Left colon (tissue), 2 donors: ENCODE measurements at places on chromosomes 2 and 18.

DNA sequence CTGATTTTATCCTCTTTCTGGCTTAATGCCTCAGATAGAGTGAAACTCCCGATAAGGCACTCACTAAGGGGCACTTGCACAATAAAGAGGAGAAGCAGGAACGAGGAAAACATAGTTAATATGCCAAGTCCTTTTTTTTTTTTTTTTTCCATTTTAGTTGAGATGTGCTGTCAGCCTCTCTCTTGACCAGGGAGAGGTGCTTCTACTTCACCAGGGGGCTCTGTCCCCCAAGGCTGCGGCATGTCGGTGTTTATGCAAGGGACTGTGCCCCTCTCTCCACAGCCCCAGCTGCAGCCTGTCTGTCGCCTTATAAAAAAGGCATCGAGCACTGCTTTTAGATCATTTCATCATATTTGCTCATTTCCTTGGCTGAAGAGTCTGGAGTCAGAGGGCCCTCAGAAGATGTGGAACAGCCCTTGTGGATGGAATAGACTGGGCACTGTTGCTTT lies 178.1 kb downstream of the SLC8A1 start:
- DNase-seq: no peak

DNA sequence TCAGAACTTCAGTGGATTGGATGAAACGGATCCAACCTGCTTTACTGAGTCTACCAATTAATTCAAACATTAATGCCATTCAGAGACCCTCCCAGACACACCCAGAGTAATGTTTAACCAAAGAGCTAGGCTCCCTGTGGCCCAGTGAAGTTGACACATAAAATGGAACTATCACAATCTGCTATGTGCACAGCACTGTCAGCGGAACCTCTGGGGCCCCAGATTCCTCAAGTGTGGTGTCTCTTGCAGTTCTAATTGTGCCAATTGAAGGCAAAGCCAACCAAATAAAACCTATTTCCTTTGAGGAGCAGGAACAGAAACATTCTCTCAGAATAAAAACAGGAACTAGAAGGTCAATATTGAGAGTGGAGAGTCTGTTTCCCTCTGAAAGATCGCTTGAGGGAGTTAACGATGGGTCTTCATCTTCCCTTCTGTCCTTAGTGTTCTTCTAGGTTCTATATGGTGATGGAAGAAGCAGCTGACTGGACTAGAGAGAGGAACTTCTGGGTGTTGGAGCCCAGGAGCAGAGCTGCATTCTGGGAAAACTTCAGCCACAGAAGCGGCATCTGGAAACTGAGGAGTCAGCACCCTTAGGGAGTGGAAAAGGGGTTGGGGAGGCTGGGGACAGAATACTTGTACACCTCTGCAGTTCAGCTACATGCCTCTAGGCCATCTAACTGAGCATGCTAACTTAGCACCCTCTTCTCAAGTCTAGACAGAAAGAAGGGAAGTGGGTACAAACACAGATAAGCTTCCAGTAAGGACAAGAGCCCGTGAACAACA lies 174.4 kb upstream of the FBXO11 start:
- DNase-seq: no peak

DNA sequence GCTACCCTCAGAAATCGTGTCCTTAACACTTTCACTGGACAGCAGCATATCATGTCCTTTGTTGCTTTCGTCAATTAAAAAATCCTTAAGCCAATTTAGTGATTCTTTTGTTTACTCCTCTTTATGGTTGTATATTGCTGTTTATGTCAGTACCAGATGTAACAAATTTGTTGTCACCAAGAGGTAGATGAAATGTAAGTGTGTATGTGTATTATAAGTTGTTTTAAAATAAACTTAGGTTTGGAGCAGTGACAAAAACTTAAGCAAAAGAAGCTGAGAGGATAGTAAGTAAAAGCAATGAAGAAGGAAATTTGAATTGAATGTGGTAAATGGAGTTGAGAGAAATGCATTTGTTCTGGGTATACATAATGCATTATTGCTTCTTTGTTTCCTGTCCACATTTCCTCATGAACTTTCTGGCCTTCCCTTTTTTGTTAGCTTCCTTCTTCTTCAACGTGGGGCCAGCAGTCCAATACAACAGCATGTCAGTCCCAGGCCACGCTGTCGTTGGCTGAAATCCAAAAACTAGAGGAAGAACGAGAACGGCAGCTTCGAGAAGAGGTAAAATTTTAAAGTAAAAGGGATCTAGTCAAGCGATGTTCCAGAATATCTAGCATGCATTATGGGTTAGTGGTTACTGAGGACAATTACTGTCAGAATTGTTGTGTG lies 30.5 kb upstream of the SNORC start:
- peak; percentile 67 for DNase-seq

DNA sequence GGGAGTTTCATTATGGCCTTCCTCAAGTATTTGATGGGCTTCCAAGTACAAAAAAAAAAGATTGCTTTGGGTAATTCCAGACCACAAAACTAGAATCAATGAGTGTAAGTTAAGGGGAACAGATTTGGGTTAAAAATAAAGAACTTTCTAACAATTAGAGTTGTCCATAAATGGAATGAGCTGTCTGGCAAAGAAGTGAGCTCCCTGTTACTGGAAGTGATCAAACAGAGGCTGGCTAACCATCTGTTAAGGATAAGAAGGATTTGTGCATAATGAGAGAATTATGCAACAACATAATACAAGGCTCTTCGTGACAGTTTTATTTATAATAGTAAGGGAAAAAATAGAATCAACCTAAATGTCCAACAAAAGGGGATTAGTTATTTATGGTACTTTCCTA lies 44.6 kb upstream of the ACVR1 start:
- DNase-seq: no peak

GRCh38 chr2:64820901-64821300 lies 167.2 kb upstream of the SERTAD2 start:
- no peak for DNase-seq

DNA sequence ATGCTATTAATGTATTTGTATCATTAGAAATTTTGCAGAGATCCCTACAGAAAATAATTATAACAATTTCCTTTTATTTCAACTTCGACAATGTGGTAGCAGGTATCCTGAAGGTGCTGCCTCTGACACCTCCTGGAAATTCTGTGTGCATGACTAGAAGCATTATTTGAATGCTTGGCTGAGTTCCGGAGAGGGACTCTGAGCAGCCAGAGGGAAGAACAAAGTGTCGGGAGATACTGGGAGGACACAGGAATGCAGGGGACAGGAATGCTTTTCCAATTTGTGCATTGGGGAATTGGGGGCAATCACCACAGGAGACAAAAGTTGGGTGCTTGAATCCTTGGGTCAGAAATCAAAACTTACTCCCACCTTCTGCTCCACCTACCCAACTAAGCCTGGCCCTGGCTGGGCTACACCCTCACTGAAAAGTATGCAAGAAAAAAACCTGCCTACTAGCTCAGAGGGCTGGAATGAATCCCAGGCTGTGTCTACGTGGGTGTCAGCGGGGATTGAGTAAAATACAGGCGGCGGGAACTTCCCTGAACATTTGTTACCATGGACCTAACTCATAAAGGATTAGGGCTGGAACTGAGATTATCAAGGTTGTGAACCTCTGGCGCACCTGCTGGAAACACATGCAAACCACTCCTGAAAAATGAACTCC lies 299.3 kb downstream of the SOX11 start:
- no peak for DNase-seq

- DNase-seq: no peak
These were observed 154.9 kb downstream of the PTGR3 start for GRCh38 chr18:75054046-75054445.

- DNase-seq: no peak
These were observed 15.8 kb upstream of the SOCS6 start for GRCh38 chr18:70273021-70273420.

GRCh38 chr18:35383136-35383535 lies 6.0 kb upstream of the ZNF396 start:
- DNase-seq: no peak

GRCh38 chr2:237213315-237214022 lies 127.8 kb downstream of the COPS8 start:
- DNase-seq: peak; percentile 20

GRCh38 chr2:230230087-230230486 lies 4.6 kb downstream of the SP140 start:
- no peak for DNase-seq

DNA sequence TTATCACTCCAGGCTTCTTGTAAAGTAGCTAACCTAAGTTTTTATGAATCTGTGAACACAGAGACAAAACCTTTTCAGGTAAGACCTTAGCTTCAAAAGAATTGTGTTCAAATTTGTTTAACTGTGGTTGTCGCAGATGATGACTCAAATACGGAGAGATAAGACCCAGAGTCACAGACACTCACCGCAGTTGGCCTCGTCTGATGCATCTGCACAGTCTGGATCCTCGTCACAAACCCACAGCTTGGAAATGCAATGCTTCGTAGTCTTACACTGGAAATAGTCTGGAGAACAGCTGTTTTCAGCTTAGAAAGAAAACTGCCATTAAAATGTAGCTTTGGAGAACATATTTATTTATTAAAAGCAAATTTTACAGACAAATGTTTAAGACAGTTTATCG lies 1662.1 kb upstream of the NXPH2 start:
- DNase-seq: no peak

GRCh38 chr2:73111073-73112025 lies 1.4 kb downstream of the RAB11FIP5 start:
- DNase-seq: peak; percentile 58

- DNase-seq: no peak
These were observed 31.6 kb downstream of the MBD2 start for GRCh38 chr18:54192900-54193299.

DNA sequence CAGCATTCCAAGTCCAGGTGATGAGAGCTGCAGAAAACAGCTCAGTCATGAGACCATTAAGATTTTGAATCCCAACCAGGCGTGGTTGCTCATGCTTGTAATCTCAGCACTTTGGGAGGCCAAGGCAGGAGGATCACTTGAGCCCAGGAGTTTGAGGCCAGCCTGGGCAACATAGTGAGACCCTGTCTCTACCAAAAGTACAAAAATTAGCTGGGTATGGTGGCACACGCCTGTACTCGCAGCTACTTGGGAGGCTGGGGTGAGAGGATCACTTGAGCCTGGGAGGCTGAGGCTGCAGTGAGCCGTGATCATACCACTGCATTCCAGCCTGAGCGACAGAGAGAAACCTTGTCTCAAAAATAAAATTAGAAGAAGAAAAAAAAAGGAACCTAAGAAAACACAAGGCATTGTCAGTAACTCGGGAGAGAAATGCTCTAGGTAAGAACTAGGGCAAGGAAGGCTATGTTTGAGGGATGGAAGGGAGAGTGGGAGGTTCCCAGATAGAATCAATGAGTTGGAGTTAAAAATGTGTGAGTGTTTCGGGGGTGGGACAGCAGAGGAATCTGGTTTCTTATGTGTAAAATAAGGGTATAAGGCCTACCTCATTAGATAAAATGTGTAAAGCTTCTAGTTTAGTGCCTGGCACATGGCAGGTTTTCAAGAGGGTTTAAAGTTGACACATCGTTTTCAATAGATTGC lies 23.3 kb upstream of the MTA3 start:
- DNase-seq: no peak

- DNase-seq: no peak
These were observed 5.7 kb downstream of the PTPRM start for GRCh38 chr18:7572822-7573221.

- DNase-seq: no peak
These were observed 325.2 kb downstream of the DYSF start for GRCh38 chr2:71778514-71778913.

DNA sequence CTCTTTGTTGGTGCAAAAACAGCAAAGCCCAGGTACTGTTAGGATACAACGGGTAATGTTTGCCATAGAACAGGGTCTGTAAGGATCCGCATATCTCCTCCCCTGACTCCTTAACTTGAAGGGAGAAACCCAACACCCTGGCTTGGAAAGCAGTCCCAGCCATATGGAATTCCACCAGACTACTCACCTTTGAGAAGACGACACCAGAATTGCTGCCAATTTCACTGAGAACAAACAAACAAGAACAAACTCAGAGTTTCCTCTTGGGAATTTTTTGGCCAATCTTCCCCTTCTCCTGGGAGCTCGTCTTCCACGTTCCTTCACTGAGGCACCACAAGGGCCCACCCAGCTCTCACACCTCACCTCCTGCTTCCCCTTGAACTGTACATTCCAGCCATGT lies 29.2 kb downstream of the CAPN14 start:
- DNase-seq: no peak

DNA sequence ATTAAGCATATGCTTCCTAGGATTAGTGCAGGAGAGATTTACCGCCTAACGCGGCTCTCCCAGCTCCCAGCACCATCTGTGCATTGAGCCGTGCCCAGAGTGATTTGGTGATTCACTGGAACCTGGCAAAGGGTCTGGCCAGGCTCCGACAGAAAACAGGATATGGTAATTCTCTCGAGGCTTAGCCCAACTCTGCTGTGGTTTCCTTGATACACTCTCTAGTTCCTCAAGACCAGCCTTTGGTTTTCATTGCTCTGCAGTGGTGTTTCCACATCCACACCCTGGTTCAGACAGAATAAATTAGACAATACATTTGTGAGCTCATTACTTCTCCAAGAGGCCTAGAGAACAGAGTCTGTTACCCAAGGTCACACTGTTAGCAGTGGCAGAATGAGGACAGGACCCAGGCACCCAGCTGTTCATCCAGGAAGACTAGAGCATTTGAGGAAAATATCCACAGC lies 23.0 kb upstream of the SMAD2 start:
- peak; percentile 8 for DNase-seq

DNA sequence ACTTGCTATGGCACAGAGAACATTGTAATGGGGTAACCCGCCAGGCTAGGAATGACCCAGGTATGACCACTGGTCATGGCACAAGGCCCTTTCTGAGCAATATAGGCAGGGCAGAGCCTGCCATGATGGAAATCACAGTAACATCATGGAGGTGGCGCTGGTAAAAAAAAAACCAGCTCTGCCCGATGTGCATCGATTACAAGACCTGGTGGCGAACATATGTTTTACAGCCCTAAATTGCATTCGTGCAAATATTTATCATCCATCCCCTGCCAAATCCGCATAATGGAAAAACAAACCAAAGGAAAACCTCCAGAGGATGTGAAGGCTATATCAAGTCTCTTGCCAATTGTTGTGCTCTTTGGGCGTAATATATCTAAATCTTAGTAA lies 60.6 kb downstream of the SEMA4F start:
- no peak for DNase-seq

GRCh38 chr2:187971893-187972292 lies 319.8 kb upstream of the GULP1 start:
- DNase-seq: no peak

DNA sequence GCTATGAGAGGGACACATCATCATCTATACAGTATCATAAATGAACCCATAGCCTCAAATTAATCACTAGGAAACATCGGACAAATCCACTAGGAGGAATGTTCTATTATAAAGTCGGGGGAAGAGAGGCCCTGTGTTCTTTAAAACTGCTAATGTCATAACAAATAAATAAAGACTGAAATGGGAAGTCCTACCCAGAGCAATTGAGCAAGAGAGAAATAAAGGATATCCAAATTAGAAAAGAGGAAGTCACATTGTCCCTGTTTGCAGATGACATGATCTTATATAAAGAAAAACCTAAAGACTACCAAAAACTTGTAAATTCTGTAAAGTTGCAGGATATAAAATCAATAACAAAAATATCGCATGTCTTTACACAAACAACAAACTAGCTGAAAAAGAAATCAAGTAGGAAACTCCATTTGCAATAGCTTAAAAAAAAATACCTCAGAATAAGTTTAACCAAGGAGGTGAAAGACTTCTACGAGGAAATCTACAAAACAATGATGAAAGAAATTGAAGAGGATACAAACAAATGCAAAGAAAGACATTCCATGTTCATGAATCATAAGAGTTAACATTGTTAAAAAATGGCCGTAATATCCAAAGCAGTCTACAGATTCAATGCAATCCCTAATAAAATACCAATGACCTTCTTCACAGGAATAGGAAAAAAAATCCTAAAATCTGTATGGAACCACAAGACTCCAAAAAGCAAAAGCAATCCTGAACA lies 30.6 kb downstream of the RTN4 start:
- no peak for DNase-seq
